KBM-7 (cell line): ENCODE measurements at places on chromosomes 13 and 19.

DNA sequence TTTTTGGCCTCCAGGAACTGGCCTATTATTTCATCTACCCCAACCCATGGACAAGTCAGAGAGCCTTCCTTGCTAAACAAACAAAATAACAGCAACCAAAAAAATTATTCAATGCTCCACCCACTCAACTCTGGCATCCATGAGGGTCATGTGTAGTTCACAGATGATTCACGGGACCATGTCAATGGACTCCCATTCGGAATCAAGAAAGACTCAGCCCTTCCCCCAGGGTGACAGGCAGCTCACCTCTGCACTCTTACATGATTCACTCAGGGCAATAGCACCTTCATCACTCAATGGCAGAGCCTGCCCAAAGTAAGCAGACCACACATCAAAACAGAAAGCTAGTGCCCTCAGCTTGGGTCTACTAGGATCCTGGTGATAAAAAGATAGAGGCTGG is 14.3 kb upstream of the SCEL start:
- DNase-seq: no peak

DNA sequence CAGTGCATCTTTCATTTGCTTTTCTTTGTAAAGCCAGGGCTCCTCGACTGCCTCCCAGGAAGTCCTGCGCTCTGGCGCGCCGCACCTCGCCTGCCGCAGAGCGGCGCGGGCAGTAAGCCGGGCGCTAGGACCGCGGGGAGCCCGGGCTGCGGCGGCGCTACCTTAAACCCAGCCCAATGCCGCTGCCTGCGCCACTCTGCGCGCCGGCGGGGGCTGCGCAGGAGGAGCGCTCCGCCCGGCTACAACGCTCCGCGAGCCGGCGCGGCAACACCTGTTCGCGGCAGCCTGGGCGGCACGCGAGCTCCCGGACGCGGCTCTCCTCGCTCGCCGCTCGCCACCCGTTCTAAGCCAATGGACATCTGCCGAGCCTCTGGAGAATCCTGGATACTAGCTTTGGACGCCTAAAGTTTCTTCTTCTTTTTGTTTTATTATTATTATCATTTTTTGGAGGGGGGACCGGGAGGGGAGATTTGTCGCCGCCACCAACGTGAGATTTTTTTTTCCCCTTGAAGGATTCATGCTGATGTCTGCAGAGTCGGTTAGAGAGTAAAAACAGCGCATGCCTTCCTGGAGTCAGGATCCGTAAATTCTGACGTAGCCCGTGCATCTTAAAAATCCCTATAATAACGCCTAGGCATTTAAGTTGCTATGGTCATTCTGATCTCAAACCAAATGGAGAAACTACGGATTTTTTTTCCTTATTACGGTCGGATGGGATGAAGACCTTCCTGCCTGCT is at the start of gene FGF9:
FGF9 (plus strand) TSS at position 191 of the 737 bp plus-strand sequence. CDS start 840 bp downstream, outside the sequence.
- DNase-seq: peak; percentile 79

DNA sequence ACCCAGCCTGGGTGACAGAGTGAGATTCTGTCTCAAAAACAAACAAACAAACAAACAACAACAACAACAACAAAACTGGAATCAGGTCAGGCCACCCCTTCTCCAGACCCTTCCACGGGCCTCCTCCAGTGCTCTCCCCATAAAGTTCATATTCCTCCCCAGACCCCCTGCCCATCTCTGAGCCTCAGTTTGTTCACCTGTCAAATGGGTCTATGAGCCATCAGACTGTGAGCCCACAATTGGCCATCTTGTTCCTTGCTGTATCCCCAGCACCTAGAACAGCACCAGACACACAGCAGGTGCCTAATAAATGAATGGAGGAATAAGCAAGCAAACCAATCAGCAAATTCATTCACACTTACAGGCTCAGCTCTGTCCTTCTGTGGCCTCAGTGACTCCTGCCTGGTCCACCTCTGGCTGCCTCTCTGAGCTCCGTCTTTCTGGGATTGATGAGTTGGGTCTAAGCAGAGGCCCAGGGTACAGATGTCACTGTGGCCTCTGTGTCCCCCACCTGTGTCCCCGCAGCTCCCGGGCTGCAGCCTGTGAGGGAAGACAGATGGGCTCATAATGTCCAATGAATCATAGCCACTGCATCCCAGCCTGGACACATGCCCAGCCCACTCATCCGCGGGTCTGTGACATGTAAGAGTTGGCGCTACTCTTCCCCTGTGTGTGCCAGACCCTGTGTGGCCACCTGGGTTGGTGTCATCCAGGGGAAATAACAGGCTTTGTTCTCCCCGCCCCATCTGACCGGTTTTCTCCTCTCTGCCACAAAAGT is 19.6 kb upstream of the PTPRS start:
- DNase-seq: no peak

- no peak for DNase-seq
Measured at GRCh38 chr19:48194844-48195830, 24.7 kb downstream of the ZSWIM9 start.

GRCh38 chr19:9842834-9843625 is 7.9 kb downstream of the PIN1 start:
- DNase-seq: no peak

DNA sequence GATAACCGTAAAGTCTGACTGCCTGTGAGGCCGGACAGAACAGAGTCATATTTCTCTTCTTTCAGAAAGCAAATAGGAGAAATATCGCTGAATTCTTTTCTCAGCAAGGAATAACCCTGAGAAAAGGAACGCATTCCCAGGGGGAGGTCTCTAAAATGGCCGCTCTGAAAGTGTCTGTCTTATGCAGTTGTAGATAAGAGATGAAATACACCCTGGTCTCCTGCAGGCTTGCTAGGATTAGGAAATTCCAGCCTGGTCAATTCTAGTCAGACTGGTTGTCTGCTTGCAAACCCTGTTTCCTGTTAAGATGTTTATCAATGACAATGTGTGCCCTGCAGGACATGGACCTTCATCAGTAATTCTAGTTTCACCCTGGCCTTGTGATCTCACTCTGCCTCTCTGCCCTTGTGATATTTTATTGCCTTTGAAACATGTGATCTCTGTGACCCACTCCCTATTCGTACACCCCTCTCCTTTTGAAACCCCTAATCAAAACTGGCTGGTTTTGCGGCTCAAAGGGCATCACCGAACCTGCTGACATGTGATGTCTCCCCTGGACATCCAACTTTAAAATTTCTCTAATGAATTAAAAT is 934.8 kb upstream of the SPRY2 start:
- DNase-seq: no peak

- no peak for DNase-seq
Measured at GRCh38 chr13:102993348-102993747, 72.9 kb downstream of the SLC10A2 start.

GRCh38 chr13:82867284-82867683 is 1015.0 kb downstream of the SLITRK1 start:
- DNase-seq: no peak

DNA sequence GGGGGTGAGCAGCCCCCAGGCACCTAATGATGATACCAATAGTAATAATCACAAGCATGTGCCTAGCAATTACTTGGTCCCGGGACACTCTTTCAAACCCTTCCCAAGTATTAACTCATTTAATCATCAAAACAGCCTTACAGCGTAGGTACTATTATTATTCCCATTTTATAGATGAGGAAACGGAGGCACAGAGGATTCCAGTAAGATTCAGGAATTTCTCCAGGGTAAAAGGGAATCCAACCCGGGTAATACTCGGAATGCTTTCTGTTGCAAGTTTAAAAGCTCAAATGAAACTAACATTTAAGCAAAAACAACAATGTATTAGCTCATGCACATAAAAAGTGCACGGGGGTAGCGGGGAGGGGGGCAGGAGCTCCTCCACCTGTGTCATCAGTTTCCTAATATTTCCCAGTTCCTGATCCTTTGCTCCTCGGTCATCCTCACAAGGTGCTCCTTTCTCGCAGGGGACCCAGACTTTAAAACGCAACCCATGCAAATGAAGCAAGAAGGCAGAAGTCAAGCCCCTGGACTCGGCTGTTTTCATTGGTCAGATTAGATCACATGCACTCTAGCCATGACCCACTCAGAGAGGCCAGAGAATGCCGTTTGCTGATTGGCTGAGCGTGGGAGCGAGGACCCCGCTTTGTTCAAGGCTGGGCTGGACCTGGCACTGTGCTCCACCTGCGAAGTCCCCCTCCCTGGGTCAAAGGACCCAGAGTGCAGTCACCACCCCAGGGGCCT is 38.3 kb upstream of the C19orf12 start:
- no peak for DNase-seq

DNA sequence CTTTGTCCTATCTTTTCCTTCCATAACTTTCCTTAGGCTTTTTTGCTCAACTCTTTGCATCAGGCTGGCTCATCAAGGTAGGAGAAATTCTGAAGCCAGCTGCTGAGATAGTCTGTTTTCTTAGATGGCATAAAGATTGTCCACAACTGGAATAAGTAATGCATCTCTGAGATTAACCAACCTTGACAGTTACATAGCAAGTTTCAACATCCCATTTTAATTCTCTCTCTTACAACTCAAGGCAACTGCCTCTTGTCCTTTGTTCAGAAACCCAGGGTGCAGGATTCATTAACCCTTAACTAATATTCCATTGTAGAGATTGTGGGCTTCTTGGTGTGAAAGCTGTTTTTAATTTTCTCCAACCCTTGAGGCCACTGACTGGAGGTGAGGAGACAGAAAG is 239.2 kb downstream of the LACC1 start:
- no peak for DNase-seq

- no peak for DNase-seq
Measured at GRCh38 chr13:79779761-79780160, 298.8 kb downstream of the NDFIP2 start.

- peak; percentile 76 for DNase-seq
Measured at GRCh38 chr19:47729468-47729798, 15.9 kb upstream of the NOP53 start.

GRCh38 chr19:52665529-52665928 is 27.4 kb upstream of the ZNF83 start:
- no peak for DNase-seq

DNA sequence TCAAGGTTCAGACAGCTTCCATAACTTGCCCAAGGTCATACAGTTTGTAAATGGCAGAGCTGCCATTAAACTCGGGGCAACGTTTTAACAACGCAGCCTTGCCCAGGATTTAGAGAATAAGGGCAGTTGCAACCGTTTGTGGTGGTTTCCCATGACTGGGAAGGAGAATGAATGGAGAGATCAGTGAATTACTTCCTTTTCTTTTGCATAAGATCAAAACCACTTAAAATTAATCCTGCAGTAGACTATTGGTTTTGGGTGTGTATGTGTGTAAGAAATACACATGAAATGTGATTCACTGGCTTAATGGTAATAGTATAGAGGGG is 179.1 kb upstream of the MIR17HG start:
- peak; percentile 24 for DNase-seq

DNA sequence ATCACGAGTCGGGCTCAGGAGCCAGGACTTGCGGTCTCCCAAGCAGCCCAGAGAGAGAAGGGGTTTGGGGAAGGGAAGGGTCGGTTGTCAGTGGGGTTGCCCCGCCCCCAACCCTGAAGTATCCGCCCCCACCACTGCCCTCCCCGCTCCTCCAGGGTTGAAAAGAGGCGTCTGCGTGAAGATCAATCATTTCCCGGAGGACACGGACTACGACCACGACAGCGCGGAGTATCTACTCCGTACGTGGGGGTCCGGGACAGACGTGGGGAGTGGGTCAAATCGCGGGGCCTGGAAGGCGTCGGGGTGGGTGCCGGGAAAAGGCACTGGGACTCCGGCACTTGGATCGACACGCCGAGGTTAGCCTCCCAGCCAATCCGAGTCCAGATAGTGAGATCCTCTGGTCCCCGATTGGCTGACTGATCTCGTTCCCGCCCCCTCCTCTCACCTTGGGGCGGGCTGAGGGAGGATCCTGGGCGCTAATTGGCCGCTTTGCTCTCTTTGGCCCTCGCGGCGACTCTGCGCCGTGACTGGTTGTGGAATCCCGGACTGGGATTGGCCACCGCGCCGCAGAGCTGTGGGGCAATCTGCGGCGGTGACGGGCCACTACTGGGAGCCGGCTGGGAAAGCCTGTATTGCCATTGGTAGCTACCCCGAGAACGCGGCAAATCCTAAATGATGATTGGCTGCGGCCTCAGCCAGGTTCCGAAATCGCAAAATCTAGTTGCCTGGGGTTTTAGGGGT is 13.3 kb upstream of the CACNG6 start:
- DNase-seq: no peak

DNA sequence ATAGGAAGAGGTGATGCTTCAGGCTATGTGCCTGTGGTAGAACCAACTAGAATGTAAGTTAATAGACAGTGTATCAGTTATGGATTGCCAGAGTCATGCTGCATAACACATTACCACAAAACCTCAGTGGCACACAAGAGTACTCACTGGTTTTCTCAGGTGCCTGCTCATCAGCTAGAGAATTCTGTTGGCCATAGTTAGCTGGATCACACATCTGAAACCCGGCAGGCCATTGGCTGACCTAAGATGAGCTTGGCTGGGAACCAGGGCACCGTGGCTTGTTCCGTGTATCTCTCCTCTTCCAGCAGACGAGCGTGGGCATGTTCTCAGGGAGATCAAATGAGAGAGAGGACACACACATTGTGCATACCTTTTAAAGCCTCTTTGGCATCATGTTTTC is 76.7 kb downstream of the TEX26 start:
- DNase-seq: no peak

DNA sequence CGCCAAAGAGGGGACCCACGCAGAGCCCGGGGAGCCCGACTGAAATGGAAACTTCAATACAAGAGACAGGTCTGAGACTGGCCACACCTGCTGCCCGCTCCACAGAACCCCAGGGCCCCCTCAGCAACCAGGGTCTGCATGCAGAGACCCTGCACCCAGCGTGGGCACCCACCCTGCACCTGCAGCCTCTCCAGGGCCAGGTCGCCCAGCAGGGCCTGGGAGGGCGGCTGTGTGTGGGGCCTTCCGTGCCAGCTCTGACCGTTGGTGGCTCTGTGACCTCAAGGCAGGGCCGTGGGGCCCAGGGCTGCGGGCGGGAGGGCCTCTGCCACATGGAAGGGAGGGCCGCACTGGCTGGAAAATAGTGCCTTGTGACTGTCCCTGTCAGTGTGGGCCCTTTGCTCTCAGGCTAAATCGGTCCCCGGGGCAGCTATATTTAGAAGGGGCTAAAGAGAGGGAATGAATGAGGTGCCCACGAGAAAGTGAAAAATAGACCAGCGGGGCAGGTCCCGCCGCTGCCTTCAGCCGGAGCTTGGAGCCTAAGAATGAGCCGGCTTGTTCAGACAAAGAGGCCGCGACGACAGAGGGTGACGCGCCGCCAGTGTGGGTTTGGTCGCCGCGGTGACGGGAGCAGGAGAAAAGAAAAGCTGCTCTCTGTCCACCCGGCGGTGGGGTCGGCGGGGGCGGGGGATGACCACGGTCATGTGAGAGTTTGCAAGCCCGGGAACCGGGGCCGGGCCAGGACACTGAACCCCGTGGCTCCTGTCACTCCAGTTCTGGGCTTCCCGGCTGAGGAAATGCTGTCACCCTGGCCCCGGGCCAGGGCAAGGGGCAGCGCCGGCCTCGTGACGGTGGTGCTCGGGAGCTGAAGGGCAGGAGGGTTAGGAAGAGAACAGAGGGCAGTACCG is 70.5 kb downstream of the GADD45B start:
- peak; percentile 61 for DNase-seq

DNA sequence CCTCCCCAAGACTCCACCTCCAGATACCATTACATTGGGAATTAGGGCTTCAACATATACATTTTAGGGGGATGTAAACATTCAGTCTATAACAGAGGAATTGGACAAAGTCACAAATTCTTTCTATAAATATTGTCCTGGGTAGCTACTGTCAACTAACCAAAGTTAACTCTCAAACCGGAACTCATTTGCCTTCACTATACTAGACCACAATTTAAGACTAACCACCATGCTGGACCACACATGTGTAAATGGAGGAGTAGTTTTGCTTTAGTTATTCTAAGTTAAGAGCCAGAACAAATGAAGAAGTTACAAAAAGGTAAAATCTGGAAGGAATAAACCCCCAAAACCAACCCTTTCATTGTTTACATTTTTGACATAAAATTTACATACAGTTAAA is 222.8 kb downstream of the NDFIP2 start:
- no peak for DNase-seq
